ENCODE measurements at places on chromosomes 13 and 19.

DNA sequence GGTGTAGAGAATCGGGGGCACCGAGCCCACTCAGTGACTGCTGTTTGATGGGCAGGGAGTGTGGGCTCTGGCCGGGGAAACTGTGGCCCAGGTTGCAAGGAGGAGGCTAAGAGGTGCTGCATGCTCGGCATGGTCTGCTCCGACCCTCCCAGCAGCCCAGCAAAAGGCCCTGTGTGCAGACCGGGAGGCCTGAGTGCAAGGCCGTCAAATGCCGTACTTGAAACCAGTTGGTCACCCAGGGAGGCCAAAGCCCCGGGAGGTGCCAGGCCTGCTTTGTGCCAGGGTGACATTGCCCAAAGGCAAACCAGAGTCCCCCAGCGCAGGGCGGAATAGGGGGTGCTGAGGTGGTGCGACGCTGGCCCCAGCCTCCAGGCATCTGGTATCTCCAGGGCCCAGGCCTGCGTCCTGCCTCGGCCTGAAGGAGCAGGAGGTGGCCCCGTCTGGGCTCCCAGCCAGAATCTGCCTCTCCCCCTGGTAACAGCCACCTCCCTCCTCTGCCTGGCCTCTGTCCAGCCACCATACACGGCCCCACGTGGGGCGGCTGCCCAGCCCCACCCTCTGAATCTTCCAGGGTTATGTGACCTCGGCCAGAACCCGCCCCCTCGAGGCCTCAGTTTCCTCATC lies 4.0 kb downstream of the PIK3R2 start:
- DNase-seq, result peak; percentile 58

GRCh38 chr13:50893211-50893852 lies 16.3 kb upstream of the RNASEH2B start:
- DNase-seq, result no peak

DNA sequence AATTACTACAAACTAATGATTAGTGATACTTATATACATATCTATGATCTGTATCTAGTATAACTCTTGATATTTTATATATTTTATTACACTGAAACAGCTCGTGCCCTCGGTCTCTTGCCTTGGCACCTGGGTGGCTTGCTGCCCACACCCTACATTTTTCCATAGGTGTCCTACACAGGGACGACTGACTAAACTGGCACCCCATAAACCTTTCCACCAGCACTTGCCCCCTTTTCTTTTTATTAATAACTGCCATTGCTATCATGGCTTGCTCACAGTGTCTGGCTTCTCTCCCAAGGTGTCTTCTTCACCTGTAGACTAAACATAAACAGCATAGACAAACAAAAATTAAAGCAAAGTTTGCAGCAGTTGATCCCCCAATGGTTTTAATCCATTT lies 30.4 kb downstream of the CLEC4M start:
- DNase-seq, result no peak

DNA sequence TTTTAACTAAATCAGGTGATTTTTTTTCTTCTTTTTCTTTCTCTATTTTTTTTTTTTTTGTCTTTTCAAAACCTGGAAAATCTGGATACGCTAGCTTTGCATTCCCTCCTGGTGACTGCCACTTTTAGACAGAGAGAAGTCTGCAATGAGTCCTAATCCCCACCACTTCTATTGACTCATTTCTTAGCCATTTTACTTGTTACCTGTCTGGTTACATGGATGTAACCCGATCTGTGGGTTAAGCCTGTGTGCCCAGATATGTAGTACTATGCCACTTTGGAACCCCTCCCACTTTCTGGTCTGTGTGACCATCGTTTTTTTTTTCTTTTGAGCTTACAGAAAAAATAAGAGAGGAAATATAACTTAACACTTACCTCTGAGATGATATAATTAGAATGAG lies 817.8 kb upstream of the PCDH9 start:
- DNase-seq, result no peak

- no peak for DNase-seq
Observed at GRCh38 chr13:36192166-36192565, 22.2 kb downstream of the SOHLH2 start.

- DNase-seq, result no peak
Observed at GRCh38 chr19:2774083-2774679, 8.9 kb downstream of the SGTA start.

- no peak for DNase-seq
Observed at GRCh38 chr13:35741657-35742056, 265.2 kb upstream of the MAB21L1 start.

- DNase-seq, result no peak
Observed at GRCh38 chr19:10516671-10517286, 468 bp downstream of the S1PR5 start.

Data from AG04450 (cell line).